ENCODE measurements at places on chromosomes 5 and 9.

- no peak for DNase-seq
These were observed 88.9 kb downstream of the SLF1 start for GRCh38 chr5:94707359-94707758.

DNA sequence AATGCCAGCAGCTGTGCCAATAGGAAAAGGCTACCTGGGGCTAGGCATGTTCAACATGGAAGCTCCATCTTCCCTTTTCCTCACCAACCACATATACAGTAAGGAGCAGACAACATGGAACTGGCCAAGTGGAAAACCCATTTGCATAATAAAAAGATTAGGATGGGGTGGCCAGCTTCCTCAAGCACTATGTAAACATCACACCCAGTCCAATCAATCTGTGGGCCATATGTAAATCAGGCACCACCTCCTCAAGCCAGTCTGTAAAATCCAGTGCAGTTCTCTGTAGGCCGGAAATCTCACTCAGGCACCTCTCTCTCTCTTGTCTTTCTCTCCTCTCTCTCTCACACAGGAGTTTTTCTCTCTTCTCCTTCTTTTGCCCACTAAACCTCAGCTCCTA lies 360.2 kb upstream of the GRIA1 start:
- no peak for DNase-seq

GRCh38 chr5:10896016-10896415 lies 135.0 kb upstream of the DAP start:
- DNase-seq, result no peak

- DNase-seq, result peak; percentile 7
These were observed 130.6 kb upstream of the EPB41L4A start for GRCh38 chr5:112549605-112550166.

DNA sequence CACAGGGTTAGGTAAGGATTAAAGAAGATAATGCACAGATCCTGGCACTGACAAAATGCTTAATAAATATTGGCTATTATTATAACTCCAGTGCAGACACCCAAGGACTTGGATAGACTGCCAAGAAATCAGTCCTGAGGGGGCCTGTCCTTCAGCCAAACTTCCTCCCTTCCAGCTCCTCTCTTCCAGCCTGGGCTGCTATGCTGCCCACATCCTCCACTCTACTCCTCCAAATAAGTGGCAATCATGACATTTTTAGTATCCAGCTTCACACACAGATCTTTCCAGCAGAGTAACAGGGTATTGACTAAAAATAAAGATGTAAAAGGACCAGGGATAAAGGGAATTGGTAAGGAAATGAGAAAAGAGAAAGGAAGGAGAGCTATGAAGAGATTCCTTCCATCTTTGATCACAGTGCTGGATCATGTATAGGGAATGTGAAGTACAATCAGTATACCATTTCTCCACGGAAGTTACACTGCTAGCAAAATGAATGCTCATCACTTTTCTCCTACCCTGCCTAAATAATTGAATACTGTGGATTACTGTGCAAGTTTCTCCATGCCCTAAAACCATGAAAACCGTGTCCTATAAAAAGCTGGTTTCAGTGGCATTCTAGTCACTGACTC lies 136.0 kb upstream of the OSMR start:
- DNase-seq, result peak; percentile 13

All from umbilical cord (tissue), 2 donors.